ENCODE measurements at places on chromosomes 12 and 14.

DNA sequence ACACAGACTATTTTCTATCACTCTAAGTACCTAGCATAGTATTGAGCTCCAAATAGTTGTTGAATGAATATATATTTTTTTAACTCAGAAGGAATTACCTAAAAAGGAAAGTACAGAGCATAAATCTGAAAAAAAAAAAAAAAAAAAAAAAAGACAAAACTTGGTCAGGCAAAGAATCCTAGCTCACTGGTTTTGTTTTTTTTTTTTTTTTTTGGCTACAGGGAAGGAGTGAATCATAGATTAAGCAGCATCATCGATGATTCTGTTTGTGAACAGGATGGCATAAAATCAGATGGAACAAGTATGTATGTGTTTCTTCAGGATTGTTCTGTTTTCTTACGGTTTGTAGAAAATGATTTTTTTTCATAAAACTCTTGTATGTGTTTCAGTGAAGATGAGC is 66.1 kb upstream of the BCAT1 start:
- DNase-seq = no peak

GRCh38 chr14:68948686-68949600 is 30.2 kb downstream of the ACTN1 start:
- no peak for DNase-seq

DNA sequence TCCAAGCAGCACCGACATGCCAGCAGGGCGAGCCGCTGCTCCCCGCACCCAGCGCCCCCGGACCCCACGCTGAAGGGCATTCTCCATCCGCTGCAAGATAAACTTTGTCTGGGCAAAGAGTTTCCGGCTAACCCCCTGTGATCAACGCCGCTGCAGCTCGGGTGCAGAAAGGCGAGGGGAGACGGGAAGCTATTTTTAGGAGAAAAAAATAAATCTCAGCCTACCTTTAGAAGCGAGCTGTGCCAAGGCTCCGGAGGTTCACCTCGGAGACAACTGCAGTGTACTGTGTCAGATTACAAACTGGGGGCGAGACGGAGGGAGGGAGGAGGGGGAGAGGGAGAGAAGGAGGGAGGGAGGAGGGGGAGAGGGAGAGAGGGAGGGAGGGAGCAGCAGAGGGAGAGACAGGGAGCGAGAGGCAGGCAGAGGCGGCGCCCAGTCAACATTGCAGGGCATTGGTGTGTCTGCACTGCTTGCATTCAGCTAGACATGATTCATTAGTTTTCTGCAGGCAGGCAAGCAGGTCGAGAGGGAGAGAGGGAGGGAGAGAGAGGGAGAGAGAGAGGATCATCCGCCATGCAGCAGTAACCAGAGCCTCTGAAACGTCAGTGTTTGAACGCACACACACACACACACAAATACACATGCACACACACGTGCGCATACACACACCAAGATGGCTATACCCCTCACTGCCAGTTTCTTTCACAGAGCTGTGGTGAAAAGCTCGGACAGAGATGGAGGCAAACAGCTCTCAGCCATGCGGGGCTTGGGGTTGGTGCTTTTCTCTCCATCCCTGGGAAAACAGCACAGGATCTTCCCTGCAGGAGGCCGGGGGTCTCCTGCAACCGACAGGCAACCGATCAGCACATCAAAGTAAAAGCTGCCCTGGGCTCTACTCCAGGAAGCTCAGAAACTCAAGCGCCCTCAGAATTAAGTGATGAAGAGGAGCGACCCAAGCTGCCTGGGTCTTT is at the start of gene RIMBP2:
Gene RIMBP2 (minus strand): TSS at position 302 of the 971 bp plus-strand sequence. CDS start 237,286 bp downstream, outside the sequence.
- DNase-seq = peak; percentile 20

- no peak for DNase-seq
These were observed 53.6 kb upstream of the CD163 start for GRCh38 chr12:7557227-7557626.

DNA sequence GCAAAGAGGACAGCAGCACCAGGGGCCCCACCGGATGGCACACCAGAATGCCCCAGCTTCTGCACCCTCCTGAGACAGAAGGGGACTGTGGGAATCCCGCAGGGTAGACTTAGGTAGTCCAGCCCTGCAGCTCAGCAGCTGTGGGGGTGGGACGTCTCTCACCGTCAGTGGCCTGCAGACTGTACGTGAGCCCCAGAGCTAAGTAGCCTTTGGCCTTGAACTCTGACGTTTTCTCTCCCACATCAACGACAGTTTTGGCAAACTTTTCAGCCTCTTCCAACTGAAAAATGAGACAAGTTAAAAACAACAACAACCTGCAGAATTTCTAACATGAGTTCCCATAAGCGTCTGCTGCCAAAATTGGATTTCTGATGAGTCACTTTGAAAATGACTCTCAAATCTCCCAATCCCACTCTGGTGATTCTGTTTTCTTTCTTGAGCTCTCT is 161.4 kb downstream of the TTC7B start:
- no peak for DNase-seq
